ENCODE measurements at places on chromosomes 5 and 9.

GRCh38 chr5:6401410-6401809 is 23.1 kb upstream of the MED10 start:
- no peak for DNase-seq

GRCh38 chr9:82457891-82458290 is 469.3 kb downstream of the SPATA31D1 start:
- no peak for DNase-seq

GRCh38 chr9:72289401-72289800 is 75.6 kb downstream of the ZFAND5 start:
- no peak for DNase-seq

GRCh38 chr9:102587281-102587680 is 407.9 kb upstream of the CYLC2 start:
- DNase-seq = no peak

- no peak for DNase-seq
Observed at GRCh38 chr5:10452768-10453331, 11.2 kb downstream of the ROPN1L start.

DNA sequence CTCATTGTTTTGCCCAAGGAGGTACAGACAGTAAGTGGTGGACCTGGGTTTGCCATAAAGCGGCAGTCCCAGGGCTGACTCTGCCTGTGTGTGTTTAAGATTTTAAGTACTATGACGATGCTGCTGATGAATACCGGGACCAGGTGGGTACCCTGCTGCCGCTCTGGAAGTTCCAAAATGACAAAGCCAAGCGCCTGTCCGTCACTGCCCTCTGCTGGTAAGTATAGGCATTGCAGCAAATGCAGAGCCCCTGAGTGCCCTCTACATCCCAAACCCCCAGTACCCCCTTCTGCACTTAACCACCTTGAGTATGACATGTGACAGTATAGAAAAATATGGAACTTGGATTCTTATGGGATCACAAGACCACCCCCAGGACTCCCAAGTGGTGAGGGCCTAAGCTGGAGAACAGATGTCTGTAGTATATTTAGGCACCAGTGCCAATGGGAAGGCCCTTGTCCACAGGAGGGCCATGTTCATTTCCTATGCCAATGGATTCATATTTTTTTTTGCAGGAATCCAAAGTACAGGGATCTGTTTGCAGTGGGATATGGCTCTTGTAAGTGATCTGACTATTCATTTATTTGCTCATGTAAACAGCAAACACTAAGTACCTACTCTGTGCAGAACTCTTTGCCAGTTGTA is 22.0 kb downstream of the ENHO start:
- no peak for DNase-seq

DNA sequence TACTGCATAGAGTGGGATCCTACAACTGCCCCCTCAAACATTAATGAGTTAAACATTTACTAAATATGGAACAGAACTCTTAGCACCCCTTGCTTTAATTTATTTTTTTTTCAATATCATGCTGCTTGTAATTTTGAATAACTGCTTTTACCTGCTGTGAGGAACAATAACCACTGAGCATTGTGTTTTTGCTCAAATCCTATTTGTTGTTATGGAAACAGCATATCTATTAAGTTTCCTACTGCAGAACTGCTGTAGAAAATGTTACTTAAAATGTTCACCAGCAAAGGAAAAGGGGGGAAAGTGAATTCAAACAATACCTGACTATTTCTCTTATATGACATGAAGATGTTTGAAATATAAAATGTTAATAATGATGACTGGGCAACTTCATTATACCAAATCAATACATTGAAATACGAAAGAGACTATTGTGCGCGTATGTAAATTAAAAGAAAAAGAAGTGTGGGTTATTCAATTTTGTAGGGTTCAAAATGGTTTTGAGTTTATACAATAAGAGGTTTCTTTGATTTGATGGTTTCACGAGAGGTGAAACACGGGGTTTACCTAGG is 1043.8 kb upstream of the NUDT12 start:
- DNase-seq = no peak

- DNase-seq = no peak
Observed at GRCh38 chr5:83844449-83845068, 123.9 kb upstream of the HAPLN1 start.

DNA sequence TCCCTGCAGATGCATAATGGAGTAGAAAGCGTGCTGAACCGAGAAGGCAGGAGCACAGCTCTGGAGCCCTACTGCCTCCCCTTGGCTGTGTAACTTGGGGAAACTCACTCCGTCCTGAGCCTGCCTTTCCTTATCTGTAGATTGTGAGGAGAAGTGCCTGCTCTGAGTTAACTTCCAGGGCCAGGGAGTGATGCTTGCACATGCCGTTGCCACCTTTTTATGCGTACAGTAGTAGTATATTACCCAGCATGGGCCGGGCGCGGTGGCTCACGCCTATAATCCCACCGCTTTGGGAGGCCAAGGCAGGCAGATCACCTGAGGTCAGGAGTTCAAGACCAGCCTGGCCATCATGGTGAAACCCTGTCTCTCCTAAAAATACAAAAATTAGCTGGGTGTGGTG is 87.1 kb downstream of the PDZD2 start:
- no peak for DNase-seq

DNA sequence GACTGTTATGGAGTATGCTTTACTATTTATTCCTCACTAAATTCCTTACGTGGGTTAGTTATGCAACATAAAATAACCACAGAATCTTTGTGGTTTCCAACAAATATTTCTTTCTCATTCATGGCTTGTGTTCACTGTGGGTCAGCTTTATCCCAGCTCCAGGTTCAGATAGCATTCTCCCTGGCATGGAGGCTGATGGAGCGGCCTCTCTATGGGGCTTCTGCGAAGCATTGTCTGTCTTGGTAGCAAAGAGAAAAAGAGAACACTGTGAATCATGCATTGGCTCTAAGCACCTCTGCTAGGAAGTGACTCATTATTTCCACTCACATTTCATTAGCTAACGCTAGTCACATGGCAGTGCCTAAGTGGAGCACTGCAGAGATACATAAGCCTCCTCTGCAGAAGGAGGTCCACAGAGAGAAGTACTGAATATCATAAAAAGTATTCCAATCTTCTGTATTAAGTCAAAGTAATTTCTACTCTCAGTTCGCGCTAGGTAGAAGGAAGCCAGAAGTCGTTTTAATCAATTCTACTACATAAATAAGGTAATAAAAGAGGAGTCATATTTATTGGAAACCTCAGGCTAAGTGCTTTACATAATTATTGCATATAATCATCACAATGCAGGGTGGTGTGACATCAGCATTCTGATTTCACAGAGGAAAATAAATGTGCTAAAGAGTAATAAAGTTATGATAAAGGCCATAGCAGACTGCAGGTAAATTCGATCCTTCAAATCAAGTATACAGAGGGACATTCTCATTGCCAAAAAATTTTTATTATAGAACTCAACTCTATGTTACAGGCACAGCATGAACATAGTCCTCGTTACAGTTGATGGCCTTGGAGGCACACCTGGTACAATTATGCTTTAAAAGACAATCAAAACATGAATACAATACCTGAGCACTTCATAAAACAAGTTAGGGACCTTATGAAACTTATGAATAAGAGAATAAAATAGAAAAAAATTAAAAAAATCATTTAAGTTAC is 531.1 kb downstream of the CETN3 start:
- DNase-seq = no peak

DNA sequence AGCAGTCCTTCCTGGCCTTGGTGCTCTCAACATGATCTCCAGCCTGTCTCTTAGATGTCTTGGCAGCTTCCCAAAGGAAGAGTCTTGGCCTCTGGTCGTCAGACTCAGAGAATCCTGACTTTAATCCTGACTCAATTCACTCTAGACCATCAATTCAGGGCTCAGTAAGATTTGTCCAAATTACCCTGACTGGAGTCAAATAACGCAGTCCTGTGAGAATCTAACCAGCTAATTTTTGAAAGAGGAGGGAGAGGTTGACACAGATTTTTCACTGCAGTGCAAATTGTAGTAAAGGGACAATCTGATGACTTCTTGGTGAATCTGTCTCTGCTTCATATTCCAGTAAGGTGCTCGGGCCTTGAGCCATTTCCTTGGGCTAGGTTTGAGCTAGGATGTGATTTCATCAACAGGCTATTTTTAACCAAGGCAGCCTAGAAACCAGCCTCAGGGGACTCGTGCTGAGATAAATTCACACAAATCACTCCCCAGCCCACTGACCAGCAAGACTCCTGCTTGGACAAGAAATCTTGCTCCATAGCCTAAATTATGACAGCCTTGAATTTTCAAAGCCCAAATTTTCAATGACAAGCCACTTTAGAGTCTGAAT is 257.4 kb downstream of the ENC1 start:
- DNase-seq = no peak

- no peak for DNase-seq
Observed at GRCh38 chr5:151132963-151133362, 24.6 kb downstream of the ANXA6 start.

DNA sequence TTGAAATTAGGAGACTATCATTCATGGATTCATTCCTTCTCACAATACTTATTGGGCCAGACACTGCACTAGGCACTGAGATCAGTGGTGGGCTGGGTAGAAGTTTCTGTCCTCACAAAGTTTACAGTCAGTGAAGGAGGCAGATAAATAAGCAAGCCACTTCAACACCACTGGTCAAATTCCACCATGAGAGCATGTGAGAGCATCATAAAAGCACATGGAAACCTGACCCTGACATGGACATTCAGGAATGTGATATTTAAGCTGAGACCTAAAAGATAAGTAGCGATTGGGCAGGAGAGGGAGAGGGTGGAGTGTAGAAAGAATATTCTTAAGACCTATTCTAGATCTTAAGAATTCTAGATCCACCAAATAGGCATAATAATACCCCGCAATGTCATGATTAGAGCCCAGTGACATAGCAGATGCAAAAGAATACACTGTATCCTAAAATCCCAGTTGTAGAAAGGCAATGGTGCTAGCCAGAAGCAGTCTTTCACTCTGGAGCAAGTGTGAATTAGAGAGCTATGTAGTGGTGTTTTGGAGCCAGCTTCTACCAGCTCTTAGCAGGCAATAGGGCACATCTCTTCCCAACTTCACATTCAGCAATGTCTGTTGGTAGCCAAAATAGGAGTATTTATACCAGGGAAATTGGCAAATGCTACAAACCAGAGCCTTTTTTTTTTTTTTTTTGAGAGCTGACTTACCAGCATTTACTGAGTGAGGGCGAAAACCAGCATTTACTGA is 46.4 kb downstream of the SH3RF2 start:
- no peak for DNase-seq

DNA sequence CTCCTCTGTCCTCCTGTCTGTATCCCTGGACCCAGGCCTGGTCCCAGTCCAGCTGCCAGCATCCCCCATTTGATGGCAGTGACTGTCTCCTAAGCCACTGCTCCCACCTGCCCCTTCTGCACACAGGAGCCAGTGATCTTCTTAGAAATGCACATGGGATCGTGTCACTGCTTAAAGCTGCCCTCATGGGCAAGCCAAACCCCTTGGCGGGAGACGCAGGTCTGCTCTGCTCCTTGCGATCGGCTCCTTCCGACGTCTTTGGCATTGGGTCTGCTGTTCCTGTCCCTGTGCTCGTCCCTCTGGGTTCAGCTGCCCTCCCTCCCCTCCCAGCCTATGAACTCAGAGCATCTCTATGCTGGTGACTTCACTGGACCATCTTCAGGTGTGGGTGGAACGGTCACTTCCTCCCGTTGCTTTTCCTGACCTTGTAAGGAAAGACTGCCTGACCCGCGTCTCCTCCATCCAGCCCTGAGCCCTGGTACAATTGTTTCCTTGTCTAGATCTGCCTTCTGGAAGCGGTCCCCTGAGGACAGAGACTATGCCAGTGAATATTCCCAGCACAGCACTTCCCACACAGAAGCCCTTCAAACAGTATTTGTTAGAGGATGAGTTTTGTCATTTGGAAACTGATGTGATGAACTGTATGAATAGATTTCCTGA is 116.5 kb downstream of the ZNF354C start:
- DNase-seq = no peak

- DNase-seq = no peak
Observed at GRCh38 chr5:139852696-139853095, 57.1 kb downstream of the PSD2 start.

- DNase-seq = no peak
Observed at GRCh38 chr9:91783876-91784672, 166.0 kb downstream of the ROR2 start.

- DNase-seq = no peak
Observed at GRCh38 chr9:106376689-106377088, 486.3 kb upstream of the ZNF462 start.

- no peak for DNase-seq
Observed at GRCh38 chr9:129886226-129887174, 51.2 kb downstream of the USP20 start.

DNA sequence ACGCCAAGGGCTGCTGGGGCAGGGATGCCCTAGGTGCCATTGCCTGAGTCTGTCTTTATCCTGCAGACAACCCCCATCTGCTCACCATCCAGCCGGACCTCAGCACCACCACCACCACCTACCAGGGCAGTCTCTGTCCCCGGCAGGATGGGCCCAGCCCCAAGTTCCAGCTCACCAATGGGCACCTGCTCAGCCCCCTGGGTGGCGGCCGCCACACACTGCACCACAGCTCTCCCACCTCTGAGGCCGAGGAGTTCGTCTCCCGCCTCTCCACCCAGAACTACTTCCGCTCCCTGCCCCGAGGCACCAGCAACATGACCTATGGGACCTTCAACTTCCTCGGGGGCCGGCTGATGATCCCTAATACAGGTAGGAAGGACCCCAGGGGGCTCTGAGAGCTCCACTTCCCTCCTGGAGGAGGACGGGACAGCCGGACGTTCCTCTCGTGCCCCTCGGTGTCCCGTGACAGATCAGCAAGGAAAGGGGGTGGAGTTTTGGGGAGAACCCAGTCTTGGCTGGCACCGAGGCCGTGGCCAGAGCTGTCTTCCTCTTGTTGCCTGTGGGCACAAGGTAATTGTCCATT is 24.9 kb downstream of the HK3 start:
- no peak for DNase-seq

DNA sequence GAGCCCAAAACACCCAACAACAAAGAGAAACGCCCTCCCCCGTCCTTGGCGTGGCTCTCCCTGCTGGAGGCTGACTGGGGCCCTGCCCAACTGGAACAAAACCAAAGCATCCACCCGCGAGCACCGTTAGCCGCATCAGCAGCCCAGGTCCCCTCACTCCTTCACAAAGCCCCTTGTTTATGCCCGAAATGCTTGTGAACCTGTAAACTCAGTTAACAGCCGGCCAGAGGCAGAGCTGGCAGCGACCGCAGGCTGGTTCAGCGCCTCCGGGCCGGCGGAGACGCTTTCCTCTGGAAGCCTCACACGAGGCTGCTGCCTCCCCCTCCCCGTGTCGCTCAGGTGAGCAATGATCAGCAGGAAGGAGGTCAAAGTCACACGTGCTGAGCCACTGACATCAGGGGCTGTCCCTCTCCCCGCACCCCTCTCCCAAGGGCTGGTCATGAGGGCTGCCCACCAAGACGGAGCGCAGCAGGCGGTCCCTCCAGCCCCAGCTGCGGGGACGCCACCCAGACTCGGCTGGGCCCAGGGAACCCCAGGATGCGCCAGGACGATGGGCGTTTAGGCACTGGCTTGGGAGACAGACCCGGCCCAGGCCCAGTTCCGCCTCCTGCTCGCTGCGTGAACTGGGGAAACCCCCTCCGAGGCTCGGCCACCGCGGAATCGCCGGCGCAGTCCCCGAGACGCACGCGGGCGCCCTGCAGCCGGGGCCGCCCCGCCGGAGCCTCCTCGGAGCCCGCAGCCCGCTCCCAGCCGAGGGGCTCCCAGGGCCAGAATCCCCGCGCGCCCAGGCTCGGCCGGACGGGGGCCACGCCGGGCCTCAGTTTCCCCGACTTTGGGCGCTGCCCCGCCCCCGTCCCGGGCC is 563 bp downstream of the SNAPC4 start:
- DNase-seq = no peak

All from coronary artery (tissue), 2 donors.